ENCODE measurements at places on chromosomes 7 and 10. TPM values are rescaled to one million over a fixed set of nuclear protein-coding genes. Genes with fewer than 3 reads are reported as not detected.
A peak's percentile ranks its signal among the peaks of the same experiment; 100 is the strongest.

CARD11 gene
- total RNA-seq: not detected

CHN2 gene
- not detected for total RNA-seq

NKX2-3 gene
- total RNA-seq: not detected

ZNF853 gene
- total RNA-seq: 0.38 TPM

DNA sequence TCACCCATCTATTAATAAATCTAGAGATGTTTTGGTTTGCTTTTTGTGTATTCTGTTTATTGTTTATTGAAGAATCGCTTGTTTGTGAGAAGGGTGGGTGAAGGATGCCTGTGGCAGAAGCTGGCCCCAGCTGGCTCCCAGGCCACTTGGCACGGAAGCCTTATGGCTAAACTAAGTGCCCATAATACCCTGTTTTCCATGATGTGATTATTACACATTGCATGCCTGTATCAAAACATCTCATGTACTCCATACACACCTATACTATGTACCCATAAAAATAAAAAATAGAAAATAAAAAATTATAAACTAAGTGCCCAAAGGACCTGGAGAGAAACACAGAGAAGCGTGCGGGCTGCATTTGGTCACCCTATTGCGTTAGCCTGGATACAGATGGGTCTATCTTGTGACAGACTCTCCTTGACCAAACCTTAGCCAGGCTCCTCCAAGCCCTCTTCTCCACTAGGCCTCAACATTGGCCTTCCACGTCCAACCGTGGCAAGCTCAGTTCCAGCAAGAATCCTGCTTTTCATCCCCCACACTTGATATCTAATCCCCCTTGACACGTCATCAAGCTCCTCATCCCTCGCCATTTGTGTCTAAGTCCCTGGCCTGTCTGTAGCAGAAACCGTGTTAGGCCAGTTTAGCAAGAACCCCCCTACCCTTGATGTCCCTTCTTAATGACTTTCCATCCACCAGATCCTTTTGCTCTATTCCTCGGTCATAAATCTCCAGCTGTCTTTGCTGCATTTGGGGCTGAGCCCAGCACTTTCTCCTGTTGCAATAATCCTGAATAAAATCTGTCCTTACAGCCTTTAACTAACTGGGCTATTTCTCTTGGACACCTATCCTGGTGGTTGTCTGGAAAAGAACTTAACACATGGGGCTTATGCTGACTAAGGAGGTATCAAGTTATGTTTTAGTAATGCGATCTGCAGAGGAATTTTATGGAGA, 245.2 kb downstream of the TNS3 start:
- DNase-seq: peak; percentile 71

PLXDC2 gene
- 4.0 TPM for total RNA-seq

- peak; percentile 75 for DNase-seq
These were observed 11.9 kb downstream of the YKT6 start for GRCh38 chr7:44212581-44213184.

All from LHCN-M2 (cell line).